ENCODE measurements at places on chromosomes 2 and 18.
A peak's percentile ranks its signal among the peaks of the same experiment; 100 is the strongest.

GRCh38 chr2:164015328-164016123 lies 279.7 kb upstream of the FIGN start:
- DNase-seq = no peak

- peak; percentile 80 for DNase-seq
Observed at GRCh38 chr18:13501891-13502290, 224.5 kb downstream of the FAM210A start.

GRCh38 chr2:64730551-64731262 lies 77.0 kb upstream of the SERTAD2 start:
- DNase-seq = peak; percentile 85

DNA sequence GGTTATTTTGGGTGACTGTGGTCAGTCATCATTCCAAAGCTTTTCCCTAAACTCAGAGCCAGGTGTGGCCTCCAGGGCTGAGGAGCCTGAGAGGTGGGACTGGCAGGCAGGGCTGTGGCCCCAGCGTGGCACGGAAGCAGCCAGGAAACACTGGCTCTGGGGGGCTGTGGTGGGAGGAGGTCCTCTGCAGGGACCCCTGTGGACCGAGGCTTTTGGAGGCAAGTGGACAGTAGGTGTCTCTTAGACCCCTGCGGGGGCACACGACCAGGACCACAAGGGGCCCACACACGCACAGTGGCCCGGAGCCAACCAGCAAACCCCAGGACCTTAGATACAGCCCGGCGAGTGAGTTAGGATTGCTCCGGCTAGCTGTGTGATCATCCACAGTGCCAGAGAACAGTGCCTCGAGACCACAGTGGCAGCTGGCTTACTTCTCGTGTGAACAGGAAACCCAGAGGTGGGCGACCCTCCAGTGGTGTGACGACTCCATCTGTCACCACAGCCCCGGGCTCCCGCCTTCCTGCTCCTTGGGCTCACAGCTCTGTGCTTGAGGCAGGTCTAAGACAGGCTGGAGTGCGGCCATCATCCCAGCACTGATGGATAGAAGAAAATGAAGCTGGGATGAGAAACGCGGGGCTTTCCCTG lies 1.6 kb upstream of the RTP5 start:
- DNase-seq = no peak

DNA sequence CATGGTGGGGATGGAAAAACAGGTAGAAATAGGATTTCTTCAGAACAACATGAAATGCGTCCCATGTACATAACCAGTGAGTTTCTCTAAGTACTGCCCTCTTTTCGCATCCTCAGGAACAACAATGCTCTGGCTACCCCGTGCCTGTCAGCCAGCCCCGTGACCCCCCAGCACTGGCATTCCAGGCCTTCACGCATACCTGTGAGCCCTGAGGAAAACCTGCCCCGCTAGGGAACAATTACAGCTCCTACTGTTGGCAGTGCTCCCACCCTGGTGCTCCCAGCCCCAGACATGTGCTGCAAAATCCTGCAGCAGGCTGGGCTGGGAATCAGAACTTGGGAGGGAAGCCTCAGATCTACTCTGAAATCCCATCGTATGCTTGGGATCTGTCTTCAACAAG lies 9.1 kb downstream of the SMAD7 start:
- no peak for DNase-seq

DNA sequence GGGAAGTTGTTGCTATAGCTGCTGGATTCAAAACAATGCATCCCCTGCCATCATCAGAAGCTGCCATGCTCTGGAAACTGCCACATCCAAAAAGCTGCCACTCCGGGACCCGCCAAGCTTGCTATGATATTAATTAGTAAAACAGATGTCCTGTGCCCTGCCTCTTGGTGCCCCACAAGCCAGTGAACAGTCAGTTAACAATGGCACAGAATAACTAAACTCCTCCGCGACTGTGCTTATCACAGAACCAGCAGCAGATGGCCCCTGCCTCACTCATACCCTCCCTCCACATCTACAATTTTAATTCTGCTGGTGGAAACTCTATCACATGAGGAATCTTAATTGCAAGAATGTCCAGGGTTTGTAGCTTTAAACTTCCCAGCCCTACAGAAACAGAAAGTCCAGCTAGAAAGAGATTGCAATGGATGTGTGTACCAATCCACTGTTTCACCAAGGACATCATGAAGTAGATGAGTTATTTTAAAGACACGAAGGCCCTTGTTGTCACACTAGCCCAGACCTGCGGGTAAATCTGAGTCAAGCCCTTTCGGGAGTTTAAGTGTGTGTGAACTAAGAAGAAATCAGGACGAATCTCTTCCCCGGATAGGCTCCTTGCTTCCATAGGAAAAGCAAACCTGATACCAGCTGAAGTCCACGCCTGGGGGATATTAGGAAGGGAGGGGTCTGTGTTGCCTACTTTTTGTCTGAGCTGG lies 7.4 kb upstream of the ACYP2 start:
- no peak for DNase-seq

DNA sequence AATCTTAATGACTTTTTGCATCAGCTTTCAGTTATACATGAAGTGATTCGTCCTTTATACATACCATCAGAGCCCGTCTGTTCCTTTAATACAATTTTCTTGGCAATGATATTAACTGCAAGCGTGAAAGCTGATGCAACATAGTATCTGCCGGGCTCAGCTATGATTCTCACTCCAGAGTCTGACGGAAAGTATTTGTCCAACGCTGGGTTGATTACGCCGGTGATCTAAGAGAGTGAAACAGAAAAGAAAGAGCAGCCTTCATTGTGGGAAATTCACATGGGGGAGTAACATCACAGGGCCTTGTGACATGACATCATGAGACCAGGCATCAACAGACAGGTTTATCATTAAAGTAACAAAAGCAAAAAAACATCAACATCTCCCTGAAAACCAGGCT lies 6.2 kb downstream of the ODC1 start:
- DNase-seq = no peak

DNA sequence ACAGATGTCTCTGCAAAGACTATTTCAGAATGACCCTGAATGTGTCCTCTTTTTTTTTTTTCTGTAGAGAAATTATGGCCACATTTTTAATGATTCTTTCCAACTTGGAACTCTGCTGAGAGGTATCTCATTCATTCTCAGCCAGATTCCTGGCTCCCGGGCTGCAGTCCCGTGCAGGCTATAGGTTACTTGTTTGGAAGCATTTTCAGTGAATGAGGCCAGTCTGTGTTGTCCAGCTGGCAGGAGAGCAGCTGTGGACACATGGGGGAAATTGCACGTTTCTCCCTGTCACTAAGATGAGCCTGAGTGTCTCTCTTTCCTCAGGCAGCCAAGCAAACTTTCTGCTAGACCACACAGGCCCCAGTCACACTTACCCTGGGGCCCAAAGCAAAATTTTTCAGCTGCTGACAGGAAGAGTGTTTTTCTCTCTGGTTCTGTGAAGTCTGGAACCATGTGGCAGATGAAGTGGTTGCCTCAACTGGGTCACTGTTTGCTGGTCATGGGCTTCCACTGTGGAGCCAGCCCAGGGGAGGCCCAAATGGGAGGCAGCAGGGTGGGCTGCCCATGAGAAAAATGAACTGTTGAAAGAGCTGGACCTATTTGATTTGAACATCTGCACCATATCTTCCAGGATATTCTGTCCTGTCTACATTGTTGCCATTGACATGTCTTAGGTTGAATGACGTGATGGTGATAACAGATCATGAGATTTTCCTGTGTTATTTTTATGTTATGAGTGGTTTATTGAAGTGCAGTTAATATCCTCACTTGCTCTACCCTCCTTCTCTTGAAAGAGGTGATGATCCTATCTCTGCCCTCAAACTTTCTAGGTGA lies 431.2 kb downstream of the LPIN1 start:
- DNase-seq = peak; percentile 77

DNA sequence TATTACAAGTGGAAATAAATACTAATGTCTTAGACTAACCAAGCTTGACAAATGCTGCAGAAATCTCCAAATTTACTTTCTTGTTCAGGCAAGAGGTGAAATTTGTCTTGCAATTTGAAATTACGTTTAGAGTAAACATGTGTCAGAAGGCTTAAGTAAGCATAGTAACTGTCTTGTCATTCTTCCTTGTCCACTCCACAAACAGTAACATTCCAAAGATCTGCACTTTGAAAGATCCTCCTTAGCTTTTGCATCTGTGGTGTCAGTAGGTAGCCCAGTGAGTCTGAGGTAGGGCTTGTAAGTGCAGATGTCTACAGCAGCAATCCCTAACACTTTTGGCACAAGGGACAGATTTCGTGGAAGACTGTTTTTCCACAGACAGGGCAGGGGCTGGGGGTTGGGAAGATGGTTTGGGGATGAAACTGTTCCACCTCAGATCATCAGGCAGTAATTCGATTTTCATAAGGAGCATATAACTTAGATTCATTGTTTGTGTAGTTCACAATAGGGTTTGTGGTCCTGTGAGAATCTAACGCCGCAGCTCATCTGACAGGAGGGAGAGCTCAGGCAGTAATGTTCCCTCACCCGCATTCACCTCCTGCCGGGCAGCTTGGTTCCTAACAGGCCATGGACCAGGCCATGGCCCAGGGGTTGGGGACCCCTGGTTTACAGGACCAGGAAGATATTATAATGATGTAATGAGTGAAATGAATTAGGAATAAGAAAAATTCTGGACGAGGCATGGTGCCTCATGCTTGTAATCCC lies 18.6 kb downstream of the RASGRP3 start:
- DNase-seq = no peak

GRCh38 chr18:27860701-27861107 lies 316.2 kb downstream of the CDH2 start:
- no peak for DNase-seq

GRCh38 chr2:240820607-240821428 lies 799 bp upstream of the KIF1A start:
- no peak for DNase-seq

GRCh38 chr18:30960661-30961060 lies 81.9 kb downstream of the DSC3 start:
- no peak for DNase-seq

DNA sequence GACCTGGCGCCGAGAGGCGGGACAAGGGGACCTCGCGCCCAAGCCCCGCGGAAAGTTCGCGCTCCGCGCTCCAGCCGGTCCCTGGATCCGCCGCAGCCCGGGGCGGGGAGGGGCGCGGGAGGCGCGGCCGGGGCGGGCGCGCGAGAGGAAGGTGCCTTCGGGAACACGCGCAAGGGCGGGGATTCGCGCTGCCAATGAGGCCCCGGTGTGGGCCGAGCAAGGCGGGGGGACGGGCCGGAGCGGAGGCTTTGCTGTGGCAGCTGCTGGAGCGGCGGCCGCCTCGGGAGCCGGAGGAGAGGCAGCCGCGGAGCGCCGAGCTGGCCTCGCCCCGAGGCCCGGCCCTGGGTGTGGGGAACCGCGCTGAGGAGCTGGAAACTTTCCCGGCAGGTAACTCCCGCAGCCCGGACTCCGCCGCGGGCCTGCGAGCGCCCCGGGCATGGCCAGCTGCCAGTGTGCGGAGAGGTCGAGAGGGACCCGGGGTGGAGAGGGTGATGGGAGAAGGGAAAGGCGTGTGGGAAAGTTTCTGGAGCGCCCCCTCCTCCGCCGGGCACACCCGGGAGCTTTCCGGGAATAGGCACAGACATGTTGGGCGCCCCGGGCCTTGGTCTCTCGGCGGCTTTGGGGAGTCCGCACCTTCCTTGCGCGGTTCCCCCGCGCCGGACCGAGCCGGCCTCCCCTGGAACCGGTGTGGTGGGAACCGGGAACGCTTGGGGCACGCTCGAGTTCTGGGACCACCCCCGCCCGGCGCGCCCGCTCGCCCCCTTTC lies at the start of gene TANC1:
Gene TANC1, plus strand, starts transcription at position 245 of the 766 bp plus-strand sequence. CDS start 97,271 bp downstream, outside the sequence.
- DNase-seq = peak; percentile 90

- no peak for DNase-seq
Observed at GRCh38 chr2:111133603-111134002, 12.9 kb downstream of the BCL2L11 start.

- DNase-seq = peak; percentile 73
Observed at GRCh38 chr2:84889332-84889731, 8.4 kb upstream of the TRABD2A start.

DNA sequence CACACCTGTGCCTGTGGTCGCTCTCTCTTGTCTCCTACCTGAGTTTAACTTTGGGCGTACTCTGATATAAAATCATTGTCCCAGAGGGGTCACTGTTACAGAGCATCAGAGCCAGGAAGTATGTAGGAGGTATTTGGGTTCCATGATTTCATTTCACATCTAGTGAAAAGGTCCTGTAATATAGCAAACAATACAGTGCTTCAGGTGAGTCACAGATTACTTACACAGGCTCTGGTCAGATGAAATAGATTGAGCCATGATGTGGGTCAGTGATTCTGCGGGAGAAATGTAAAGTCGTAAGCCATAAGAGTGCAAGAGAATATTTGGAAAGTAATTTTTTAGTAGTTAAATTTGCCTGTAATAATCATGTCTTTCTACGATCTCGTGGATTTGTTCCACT lies 70.2 kb downstream of the SOCS6 start:
- DNase-seq = no peak

- no peak for DNase-seq
Observed at GRCh38 chr2:133666621-133667020, 98.4 kb upstream of the NCKAP5 start.

DNA sequence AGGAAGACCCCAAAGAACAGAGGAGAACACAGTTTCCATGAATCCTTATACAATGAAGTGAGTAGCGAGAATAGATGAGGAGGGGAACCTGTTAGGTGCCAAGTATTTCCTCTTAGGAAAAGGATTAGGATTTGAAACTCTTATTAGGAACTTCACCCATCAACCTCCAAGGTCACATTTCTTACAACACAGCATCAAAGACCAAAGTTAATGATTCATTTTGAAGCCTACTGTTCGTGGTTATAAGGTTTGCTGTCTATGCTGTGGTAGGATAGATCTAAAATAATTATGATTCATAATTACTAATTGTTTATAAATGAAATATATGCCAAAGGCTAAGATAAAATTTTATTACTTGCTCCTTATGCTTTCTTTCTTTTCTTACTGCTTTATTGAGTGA lies 6.1 kb downstream of the CFAP221 start:
- no peak for DNase-seq

- no peak for DNase-seq
Observed at GRCh38 chr2:55097082-55097460, 46.8 kb upstream of the RTN4 start.

- no peak for DNase-seq
Observed at GRCh38 chr2:138522556-138522955, 21.0 kb downstream of the SPOPL start.

GRCh38 chr2:1876352-1876751 lies 132.0 kb upstream of the PXDN start:
- no peak for DNase-seq

DNA sequence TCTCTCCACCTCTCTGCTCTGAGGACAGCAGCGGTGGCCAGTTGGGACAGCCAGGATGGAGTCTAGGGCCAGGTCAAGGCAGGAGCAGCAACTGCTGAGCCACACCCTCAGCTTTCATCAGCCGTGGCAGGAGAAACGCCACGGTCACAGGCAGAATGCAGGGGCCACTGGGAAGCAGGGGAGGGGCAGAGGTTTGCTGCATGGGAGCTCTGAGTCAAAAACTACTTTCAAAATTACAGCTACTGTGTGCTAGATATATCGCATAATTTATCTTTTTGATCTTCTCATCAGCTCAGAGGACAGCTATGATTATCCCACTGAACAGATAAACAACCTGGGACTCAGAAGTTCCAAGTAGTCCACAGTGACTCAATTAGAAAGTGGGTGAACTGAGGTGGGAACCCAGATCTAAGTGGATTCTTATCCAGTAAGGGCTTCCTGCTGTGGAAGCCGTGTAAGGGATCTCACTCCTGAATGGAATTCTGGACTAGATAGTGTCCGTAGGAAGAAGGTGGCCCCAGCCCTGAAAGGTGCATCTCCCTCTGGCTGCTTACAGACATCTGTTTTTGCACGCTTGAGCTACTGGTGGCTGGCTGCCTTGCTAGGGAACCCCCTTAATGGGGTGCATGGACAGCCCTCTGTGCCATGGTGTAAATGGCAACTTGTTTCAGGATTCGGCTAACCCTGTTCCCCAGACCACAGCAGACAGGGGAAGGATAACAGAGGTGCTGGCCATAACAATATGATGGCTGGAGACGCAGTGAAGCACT lies 194.6 kb upstream of the SMAD2 start:
- peak; percentile 79 for DNase-seq
